ENCODE measurements at places on chromosomes 5 and 9.

GRCh38 chr5:138503487-138504270, 38.4 kb downstream of the EGR1 start:
- DNase-seq, result peak; percentile 66

DNA sequence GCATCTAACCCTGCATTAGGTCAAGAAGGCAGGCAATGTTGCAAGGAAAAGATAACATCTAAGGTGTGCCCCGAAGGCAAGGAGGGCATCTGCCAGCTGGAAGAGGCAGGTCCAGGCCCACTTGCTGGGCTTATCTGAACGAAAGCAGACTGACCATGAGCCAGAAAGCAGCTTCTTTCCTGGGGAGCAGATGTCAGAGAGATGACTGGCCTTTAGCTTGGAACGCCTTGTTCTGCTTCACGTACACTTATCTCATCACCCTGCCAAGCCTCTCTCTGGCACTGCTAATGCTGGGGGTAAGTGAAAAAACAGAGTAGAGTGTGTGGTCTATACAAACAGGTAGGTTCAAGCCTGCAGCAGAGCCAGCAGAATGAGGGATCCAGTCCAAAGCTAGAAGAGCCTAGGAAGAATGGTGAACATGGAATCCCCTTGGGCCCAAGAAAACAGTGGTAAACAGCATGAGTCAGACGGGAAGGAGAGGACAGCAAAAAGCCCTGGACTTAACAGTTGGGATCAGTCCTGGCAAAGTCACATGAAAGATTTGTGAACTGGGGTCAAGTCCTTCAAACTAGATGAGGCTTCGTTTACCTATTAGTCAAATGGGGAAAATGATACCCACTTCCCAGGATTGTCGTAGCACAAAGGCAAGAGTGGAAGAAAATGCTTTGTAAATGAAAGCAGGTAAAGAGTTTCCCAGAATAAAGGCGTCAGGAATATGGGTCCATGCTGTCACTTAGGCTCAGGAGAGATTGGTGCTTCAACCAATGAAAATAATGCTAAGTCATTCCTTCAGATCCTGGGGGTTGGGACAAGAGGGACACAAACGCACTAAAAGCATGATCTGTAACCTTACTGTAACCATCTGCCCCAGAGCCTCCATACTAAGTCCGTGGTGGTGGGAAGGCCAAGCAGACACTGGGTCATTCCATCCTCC, 200.9 kb downstream of the SLIT3 start:
- peak; percentile 8 for DNase-seq

DNA sequence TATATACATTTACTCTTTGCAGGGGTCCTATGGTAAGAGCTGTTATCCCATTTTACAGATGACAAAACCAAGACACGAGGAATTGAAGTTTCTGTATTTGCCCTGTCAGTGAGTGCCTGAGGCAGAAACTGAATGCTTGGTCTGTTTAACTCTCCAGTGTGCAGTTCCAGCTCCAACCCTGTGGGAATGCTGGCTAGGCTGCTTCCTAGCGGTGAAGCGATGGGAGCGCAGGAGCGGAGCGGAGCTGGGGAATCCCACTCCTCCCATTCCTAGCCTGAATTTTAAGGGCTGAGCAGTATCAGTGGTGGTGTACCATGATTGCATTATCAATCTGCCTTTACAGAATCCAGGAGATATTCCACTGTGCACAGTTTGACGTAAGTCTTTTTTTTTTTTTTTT, 202.3 kb downstream of the LRRC70 start:
- DNase-seq, result no peak

DNA sequence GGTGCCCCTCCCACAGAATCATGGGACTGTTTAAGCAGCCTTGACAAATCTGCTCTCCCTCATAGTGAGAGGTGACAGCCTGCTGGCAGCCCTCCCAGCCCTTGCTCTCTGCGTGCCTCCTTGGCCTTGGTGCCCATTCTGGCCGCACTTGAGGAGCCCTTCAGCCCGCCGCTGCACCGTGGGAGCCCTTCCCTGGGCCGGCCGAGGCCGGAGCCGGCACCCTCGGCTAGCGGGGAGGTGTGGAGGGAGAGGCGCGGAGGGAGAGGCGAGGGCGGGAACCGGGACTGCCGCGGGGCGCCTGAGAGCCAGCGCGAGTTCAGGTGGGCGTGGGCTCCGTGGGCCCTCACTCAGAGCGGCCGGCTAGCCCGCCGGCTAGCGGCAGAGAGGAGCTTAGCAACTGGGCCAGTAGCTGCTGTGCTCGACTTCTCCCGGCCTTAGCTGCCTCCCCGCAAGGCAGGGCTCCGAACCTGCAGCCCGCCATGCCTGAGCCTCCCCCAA, 125.9 kb upstream of the MYO10 start:
- DNase-seq, result no peak

DNA sequence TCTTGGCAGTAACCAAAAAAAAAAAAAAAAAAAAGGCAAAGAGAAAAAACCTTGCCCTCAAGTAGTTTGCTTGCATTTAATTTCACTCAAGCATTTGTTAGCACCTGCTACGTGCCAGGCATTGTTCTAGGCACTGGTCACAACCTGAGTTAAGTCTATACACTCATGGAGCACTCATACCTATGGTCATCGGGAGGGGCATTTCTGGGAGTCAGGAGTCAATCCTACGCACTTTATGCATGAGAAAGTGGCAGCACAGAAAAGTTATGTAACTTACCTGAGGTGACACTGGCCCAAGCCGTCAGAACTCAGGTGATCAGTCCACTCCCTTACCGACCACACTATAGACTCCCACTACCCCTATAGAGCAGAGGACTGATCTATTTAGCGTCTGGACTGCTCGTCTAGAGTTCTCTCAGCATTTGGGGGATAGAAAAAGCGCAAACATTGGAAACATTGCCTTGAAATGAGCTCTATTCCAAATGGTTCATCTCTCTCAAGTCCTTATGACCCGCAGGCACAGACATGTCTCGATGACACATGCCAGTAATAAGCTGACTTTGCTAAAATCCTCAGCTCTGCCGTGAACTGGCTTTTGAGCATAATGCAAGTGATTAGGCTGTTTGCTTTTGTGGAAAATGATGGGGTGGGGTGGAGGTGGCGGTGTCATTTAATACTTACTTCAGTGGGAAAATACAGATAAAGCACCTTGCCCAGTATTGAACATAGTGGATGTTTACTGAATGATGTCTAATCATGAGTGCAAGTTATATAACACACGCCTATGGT, 160.2 kb downstream of the ARHGEF28 start:
- no peak for DNase-seq

DNA sequence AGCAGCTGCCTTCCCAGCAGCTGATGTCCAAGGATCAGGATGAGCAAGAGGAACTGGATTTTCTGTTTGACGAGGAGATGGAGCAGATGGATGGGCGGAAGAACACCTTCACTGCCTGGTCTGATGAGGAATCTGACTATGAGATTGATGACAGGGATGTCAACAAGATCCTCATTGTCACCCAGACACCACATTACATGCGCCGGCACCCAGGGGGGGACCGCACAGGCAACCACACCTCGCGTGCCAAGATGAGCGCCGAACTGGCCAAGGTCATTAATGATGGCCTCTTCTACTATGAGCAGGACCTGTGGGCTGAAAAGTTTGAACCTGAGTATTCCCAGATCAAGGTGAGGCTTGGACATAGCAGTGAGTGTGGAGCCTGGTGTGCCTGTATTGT, 46.9 kb downstream of the LARP1 start:
- no peak for DNase-seq

- no peak for DNase-seq
These were observed 33.9 kb upstream of the F2RL2 start for GRCh38 chr5:76657091-76657490.

GRCh38 chr9:91157883-91158282, 203.8 kb downstream of the AUH start:
- DNase-seq, result no peak

DNA sequence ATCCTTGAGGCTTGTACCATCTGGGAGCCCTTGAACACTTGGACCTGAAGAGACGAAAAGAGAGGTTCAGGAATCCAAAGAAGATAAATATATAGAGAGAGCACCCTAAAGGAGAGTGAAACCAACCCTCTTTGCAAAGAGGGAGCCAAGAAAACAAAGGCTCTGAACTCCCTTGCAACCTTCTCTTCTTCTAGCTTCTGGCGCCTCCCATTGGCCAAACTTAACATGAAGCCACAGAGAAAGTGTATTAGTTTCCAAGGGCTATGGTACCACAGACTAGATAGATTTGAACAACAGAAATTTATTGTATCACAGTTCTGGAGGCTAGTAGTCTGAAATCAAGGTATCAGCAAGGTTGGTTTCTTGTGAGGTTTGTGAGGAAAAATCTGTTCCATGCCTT, 175.1 kb downstream of the HCN1 start:
- no peak for DNase-seq

GRCh38 chr9:88266416-88266815, 121.8 kb upstream of the SPIN1 start:
- DNase-seq, result no peak

DNA sequence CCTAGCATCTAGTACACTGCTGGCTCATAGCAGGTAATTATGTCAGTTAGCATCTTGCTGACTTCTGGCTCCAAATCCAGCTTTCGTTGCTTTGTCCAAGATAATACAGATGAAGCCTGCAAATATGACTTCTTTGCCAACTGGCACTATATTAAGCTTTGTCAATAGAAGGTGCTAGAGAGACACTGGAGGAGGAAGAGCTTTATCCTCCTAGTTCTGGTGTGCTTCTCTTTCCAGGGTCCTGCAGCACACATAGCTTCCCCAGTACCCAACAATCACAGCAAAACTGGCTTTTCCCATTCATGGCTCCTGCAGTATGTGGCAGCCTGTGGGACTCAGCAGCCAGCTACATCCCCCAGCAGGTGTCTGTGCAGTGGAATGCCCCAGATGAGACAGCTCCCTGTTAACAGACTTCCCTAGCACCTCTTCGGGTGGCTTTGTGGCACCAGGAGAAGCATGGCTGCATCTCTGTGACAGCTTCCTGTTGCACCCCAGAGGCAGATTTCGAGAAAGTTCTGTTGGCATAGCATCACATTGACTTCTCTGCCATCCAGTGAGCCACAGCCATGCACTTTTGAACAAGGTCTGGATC, 147.8 kb downstream of the OXCT1 start:
- DNase-seq, result peak; percentile 7

DNA sequence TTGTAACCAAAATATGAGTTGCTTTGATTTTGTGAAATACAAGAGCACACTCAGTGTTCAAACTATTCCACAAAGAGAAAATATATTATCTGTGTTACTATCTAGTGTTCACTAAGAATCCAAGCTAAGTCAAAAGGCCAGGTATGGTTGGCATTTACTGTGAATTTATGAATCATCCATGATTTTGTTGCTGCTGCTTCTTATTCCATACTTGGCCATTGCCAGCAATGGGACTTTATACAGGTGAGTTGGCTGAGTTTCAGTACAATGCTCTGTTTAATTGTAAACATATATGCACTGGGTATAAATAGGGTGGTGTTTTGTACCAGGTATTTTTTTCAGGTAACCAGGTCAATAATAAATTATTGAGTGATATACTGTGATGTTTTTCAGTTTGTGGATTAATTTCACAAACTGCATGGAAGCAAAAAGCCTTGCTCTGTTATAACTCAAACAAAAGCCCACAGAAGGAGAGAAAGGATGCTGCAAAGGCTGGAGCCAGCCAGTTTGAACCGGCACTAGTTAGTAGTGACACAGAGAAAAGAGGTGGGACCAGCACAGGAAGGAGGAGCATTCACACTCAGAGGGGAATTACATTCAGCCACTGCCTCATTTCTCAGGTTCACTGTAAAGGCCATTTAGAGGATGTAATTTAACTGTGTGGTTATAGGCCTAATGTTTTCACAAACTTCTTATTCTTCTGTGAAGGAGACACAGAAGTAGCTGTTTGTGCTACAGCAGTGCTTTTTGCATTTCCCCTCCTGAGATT, 381.8 kb downstream of the ADGRV1 start:
- DNase-seq, result peak; percentile 38

DNA sequence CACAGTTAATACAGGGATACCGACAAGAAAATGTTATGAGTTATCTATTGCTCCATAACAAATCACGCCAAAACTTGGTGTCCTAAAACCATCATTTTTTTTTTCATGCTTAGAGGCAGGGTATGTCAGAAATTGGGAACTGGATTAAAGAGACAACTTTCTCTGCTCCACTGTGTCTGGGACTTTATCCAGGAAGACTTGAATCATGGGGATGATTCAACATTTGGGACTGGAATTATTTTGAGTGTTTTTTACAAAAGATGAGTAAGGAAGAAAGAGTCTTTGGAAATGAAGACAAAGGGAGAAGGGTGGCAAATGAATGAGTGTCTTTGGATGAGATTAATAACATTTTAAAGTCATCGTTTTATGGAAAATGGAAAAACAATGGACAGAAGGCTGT, 1883.7 kb upstream of the C9orf72 start:
- DNase-seq, result peak; percentile 13

DNA sequence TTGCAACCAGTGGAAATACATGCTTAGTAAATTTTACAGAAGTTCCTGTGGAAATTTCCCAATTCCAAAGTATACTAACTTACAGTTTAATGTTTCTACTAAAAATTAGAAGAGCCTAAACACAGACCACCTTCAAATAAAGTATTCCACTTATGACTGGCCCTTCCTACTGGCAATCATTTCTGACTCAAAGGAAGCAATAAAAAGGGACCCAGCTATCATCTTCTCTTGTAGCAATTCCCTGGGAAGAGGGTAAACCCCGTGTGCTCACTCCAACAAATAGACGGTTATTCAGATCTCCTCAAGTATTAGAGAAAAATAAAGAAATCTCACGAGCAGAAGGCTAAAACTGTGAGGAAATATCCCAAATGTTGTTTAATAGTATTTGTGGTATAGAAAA, 43.3 kb downstream of the GOLPH3 start:
- DNase-seq, result no peak

DNA sequence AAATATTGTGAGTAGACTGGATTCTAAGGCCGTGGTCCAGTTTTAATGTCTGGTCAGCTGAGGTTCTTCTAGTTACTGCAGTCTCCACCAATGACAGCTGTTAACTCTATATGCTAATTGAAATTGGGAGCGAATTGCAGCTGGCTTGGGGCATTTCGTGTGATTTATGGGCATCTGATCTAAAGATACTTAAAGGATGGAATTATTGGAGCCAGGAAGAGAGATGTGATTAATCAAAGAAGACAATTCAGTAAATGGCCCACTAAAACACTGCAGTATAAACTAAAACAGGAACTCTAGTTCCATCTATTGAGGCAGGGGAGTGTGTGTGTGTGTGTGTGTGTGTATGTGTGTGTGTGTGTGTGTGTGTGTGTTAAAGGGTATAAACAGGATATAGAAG, 157.5 kb upstream of the IQGAP2 start:
- no peak for DNase-seq

DNA sequence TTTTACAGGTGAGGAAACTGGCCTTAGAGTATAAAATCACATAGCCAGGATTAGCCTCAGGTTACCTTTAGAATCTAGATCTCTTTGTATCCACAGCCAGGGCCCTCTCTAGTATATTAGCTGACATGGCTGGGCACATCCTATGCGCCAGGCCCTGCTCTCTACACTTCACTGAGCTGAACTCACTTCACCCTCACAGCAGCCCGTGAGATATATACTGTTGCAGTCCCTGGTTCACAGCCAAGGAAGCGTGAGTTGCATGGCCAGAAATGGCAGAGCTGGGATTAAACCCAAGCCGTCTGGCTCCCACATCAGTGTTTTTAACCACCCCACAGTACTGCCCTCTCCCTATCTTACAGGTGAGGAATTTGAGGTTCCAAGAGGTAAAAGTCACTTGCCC, 58.4 kb downstream of the DAB2IP start:
- DNase-seq, result no peak

- no peak for DNase-seq
These were observed 1148.1 kb upstream of the ACO1 start for GRCh38 chr9:31236344-31236743.
